Activated T-cell treated with anti-CD3 and anti-CD28 coated beads, Interleukin-2, amount 50 U/mL, for 72 hours (primary cell): ENCODE measurements at places on chromosomes 2 and 18.

DNA sequence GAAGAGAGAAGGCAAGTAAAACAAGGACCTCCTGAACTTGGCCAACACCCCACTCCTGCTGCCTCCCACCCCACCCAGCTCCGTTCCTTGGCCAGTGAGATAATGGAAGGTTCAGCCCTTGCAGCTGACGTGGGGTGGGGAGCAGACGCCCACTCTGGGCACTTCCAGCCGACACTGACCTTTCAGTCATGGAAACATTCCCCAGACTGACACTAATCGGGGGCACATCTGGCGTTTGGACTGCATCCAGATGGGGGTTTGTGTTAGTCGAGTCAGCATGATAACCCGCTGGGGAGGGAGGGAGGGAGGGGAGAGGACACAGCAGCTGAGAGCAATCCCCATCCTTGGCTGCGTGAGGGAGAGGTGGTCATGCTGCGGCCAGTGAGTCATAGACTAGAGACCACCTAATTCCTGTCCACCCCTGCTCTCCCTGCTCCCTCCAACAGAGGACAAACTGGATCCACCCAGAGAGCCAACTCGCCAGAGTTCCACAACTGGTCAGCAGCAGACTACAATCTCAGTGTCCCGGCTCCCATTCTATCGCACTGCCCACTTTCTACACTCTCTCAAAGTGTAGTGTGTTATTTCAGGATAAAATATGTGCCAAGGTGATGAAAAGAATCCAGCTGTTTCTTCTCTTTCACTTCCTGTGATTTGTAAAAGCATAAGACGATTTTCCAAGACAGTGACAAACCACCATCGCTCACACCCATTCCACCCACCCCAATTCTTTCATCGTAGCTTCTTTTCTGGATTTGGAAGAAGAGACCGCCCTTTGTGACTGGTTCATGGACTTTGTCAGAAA lies 115.4 kb upstream of the PKDCC start:
- no peaks in the 10 kb centered on the region for H3K4me1 ChIP-seq
- no peak overlapping the region for H3K27ac ChIP-seq
- no peaks in the 10 kb centered on the region for H3K36me3 ChIP-seq
- H3K4me3 ChIP-seq, result no peak overlapping the region
- H3K27me3 ChIP-seq, result peaks cover 7% of the 10 kb centered on the region

DNA sequence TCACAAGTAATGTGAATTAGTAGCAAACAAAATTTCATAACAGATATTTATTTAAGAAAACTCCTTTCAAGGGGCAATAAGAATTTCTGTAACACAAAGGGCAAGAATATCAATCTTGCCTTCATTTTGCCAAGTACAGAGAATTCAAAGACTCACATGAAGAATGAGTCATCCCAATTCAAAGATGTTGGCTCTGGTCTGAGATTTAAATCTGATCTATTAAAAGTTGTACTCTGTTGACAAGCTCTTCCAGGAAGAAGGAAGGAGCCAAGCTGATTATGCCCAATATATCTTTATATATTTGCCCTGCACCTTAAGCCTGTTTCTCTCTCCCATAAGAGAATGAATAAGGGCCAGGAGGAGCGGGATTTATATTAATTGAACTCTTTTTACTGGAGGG lies 55.9 kb upstream of the RPE start:
- DNase-seq, result no peak
- H3K4me3 ChIP-seq, result no peak overlapping the region
- H3K36me3 ChIP-seq, result no peaks in the 10 kb centered on the region
- peaks cover 2% of the 10 kb centered on the region for H3K27me3 ChIP-seq
- H3K27ac ChIP-seq, result no peak overlapping the region

DNA sequence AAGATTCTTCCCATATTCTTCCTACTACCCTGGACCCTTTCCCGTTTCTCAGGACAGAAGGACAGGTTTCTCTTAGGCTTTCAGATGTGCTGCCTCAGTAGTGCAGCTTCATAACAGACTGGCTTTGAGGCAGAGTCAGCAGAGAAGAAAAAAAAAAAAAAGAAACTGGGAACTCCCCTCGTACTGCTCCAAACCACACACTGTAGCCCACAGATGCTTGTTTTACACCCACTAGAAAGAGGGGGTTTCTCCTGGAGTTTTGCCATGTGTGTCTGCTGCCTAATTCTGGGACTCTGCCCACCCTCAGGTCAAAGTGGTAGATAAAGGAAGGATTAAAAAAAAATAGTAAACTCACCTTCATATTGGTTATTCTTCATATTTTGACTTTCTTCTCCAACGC lies 95.9 kb downstream of the NCOA1 start:
- DNase-seq, result peak; percentile 49
- no peaks in the 10 kb centered on the region for H3K27me3 ChIP-seq
- H3K4me3 ChIP-seq, result peak overlapping the region; percentile 82
- peaks cover 12% of the 10 kb centered on the region for H3K36me3 ChIP-seq
- H3K4me1 ChIP-seq, result peaks cover 52% of the 10 kb centered on the region
- H3K27ac ChIP-seq, result peak overlapping the region; percentile 81

DNA sequence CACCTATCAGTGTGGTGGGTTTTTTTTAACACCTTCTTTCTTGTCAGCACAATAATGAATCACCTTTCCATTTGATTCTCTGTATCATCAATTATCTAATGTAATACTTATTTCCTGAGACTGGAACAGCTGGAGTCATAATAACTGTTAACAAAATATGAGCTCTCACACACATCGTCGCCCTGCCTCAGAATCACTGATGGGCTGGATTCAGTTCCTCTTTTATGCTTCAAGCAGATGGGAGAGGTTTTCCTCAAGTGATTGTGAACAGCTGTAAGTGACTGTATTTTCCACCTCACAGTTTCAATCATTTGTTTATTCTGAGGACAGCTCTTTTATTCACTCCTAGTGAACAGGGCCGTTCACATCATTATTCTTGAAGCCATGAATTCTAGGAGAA lies 330.2 kb downstream of the DSC3 start:
- no peaks in the 10 kb centered on the region for H3K27me3 ChIP-seq
- H3K4me3 ChIP-seq, result no peak overlapping the region
- no peak overlapping the region for H3K27ac ChIP-seq

DNA sequence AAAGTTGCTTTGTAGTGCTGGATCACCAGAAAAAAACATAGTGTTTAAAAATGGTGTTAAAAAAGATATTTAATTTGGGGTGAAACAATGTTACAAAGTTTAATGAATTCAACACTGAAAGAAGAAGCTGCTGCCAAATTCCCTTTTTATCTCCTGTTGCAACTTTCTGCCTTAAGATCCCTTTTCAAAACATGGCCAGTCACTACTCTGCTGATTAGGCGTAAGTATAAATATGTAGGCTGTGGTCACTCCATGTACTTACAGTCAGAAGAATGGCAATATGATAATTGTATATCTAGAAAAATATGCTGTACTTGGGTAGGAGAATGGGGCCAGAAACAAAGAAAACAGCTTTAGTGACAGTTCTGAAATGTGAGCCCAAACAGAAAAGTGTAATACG lies 123.5 kb upstream of the ZBTB14 start:
- H3K27me3 ChIP-seq, result peaks cover 15% of the 10 kb centered on the region
- no peak overlapping the region for H3K27ac ChIP-seq
- no peak overlapping the region for H3K4me3 ChIP-seq
- no peaks in the 10 kb centered on the region for H3K36me3 ChIP-seq

- H3K27ac ChIP-seq, result no peak overlapping the region
- no peaks in the 10 kb centered on the region for H3K4me1 ChIP-seq
- DNase-seq, result no peak
- H3K27me3 ChIP-seq, result peaks cover 33% of the 10 kb centered on the region
- H3K4me3 ChIP-seq, result no peak overlapping the region
- H3K36me3 ChIP-seq, result no peaks in the 10 kb centered on the region
Observed at GRCh38 chr2:35931626-35932025, 424.0 kb upstream of the CRIM1 start.

- H3K27ac ChIP-seq, result no peak overlapping the region
- H3K4me3 ChIP-seq, result no peak overlapping the region
- H3K4me1 ChIP-seq, result no peaks in the 10 kb centered on the region
- DNase-seq, result no peak
- no peaks in the 10 kb centered on the region for H3K36me3 ChIP-seq
- H3K27me3 ChIP-seq, result no peaks in the 10 kb centered on the region
Observed at GRCh38 chr2:45797451-45798230, 146.2 kb downstream of the PRKCE start.
